ENCODE measurements at places on chromosomes 11 and 22. TPM values are rescaled to one million over a fixed set of nuclear protein-coding genes. Genes with fewer than 3 reads are reported as not detected.

Gene MFRP
- not detected for total RNA-seq

Gene TRPM5
- total RNA-seq: 0.08 TPM

Gene TSSK2
- total RNA-seq: not detected

DNA sequence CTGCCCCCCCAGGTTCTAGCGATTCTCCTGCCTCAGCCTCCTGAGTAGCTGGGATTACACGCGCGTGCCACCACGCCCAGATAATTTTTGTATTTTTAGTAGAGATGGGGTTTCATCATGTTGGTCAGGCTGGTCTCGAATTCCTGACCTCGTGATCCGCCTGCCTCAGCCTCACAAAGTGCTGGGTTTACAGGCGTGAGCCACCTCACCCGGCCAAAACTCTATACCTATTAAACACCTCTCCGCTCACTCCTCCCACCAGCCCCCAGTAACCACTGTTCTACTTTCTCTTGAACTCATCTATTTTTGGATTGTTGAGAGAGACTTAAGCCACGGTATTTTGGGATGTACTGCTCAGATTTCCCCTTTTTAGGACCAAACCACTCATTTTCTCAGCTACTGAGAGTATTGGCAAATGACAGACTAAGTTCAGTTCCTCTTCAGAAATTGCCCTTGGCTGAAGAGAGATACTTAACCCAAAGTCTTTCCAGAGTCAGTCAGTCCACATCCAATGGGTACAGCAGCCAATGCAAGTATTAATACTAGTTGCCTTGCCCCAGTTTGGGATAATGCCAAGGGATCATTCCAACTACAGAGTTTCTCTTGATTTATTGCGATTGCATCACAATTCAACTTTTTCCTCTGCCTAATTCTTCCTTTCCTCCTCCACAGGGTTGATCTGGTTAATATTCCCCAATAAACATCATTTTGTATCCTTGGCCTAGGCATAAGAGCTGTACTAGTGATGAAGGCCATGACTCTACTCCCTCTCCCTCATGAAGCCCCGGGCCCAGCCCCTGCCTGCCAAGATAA, 36.8 kb upstream of the CSTF3 start:
- no peak for DNase-seq

DNA sequence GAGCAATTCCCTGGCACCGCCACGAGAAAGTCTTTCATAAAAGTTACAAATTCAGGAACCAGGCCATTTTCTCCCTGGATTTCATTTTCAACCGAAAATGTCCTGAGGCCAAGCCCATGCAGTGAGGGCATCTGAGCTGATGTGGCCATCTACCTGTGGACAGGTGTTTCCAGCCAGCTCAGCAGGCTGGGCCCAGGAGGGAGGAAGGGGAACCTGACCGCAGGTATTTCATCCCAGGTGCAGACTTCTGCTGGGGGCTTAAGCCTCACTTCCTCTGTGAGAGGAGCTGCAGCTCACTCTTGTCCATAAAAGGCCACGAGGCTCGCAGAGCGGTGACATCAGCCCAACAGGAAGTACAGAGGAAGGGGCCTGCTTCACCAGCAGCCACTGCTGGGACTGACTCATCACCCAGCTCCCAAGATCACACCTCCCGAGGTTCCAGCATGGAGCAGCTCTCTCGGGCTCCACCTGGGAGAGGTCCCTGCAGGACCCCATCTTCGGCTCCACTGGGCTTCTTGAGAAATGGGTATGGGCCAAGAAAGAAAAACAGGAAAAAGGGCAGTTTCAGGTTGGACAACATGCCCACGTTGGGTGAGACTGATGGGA, 56.4 kb downstream of the MYH9 start:
- no peak for DNase-seq

- no peak for DNase-seq
Observed at GRCh38 chr22:50262973-50263617, 1.6 kb upstream of the MAPK12 start.

DNA sequence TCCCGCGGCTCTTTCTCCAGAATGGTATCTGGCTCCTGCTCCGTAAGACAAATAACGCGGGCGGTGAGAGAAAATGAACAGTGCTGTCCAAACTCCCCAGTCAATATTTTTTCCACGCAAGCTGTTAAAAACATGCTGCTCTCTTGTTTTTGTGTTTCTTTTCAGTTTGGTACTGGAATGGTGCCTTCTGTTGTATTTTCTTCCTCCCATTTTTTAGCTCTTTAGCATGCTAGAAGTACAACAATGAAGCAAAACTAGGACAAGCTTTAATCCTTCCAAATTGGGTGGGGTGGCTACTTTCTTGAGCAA, 599 bp upstream of the PPP2R1B start:
- DNase-seq: no peak

GRCh38 chr11:5575152-5575551, 5.5 kb upstream of the OR52B6 start:
- no peak for DNase-seq

DNA sequence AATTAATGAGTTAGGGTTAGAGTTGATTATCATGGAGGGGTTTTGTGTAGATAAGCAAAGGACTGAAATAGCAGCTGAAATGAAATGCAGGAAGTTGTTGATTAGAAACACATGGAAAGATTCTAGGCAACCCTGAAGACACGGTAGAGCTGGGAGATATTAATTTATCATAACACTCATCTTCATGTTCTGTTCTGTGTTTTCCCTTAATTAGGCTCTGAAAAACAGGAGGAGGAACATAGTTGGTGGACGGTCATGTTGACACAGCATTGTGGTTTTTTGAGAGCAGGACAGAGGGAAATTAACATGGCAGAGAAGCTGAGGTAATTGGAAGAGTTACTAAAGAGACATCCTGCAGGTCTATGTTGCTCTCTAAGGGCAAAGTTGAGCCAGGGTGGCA, 138.8 kb upstream of the UBASH3B start:
- no peak for DNase-seq

DNA sequence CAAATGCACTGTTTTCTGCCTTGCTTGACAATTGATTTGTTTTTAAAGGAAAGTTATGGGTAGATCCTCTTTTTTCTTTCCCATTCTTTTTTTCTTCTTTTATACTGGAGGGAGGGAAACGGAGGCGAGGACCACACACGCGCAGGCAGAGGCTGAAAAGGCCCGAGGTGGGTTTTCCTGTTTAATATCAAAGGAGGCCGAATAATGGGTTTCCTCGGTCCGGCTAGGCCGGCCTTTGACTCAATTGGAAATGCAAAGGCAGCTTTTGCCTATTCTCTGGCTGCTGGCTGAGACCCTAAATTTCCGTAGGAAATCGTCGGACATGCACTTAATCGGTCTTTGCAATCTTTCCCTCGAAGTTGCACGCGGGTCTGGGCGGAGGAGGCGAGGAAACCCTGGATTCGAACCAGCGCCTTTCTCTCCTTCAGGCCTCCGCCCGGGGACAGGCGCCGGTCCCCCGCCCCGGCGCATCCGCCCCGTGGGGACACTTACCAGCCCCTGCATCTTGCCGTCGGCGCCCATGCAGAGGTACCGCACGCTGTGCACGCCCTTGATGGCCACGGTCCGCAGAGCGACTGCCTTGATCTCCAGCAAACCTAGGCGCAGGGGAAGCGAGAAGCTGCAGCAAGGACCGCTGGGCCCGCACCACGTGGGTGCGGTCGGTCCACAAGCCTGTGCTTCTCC, 911 bp downstream of the FGF19 start:
- DNase-seq: no peak

GRCh38 chr11:43555816-43556611, 124.5 kb upstream of the HSD17B12 start:
- no peak for DNase-seq

- no peak for DNase-seq
Observed at GRCh38 chr22:30909306-30909705, 59.3 kb downstream of the MORC2 start.
